Activated CD4-positive, alpha-beta T cell treated with anti-CD3 and anti-CD28 coated beads, Interleukin-2, amount 10 ng/mL, durations not matched to agents 24 days and 14 days (primary cell): ENCODE measurements at places on chromosomes 3 and 15. TPM values are rescaled to one million over a fixed set of nuclear protein-coding genes. Genes with fewer than 3 reads are reported as not detected.

The QARS1 gene
- 188 and 192 TPM in 2 replicates for total RNA-seq

- no peak for DNase-seq
Observed at GRCh38 chr3:78497021-78497420, 1270.8 kb downstream of the ROBO1 start.

DNA sequence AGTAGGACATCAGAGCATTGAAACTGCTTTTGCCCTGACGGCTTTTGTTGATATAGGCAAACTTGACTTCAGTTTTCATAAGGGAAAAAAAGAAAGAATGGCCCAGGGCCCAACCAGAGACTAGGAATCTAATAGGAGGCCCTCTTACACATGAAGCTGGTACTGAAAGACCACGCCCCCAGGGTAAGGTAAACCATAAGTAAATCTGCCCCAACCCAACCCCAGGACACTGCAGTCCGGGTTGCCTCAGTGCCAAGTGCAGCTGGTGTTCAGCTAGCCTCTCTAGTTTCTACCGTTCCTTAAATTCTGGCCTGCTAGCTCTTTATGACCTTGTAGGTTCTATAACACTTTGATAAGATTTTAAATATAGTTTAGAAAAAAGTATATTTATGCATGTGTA, 136.7 kb downstream of the AQP9 start:
- no peak for DNase-seq

The TMEM266 gene
- total RNA-seq, result not detected in 2 replicates

The CKMT1B gene
- 0.66 and 0.77 TPM in 2 replicates for total RNA-seq

The LNP1 gene
- 2.1 and 2.6 TPM in 2 replicates for total RNA-seq

DNA sequence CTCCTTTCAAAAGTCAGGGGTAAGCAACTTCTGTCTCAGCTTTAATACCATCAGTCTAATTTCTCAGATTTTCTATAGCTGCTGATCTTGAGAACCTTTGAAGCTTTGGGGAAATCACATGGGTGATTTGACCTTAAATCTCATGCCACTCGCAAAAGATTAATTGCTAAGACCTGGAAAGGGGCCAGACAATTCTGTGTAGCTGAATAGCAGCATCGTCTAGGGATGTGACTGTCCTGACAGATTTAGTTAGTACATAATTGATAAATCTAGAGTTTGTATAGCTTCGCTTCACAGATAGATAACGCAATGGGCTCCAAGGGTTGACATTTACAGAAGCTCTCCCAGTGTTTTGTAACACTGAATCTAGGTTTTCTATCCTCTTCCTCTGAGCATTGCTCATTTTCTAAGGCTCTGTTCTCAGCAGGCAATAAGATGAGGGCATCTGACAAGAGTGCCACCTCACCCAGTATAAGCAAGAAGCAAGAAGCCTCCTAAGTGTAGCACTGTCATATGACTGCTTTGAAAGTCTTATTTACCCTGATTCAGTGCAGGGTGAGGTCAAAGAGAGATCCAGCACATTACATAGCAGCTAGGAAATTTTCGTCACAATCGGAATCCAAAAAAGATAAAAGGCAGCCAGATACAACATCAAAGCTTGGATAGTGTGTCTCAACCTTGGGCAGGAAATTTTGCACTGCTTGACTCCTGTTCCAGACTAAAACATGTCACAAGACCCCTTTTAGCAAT, 47.7 kb upstream of the DUT start:
- DNase-seq, result no peak

- DNase-seq, result no peak
Observed at GRCh38 chr15:98120561-98120960, 160.1 kb downstream of the ARRDC4 start.

The RBP2 gene
- not detected in 2 replicates for total RNA-seq

The DIPK2A gene
- total RNA-seq, result 18.0 and 18.3 TPM in 2 replicates

The PLXND1 gene
- 1.6 and 1.7 TPM in 2 replicates for total RNA-seq

The ZNF80 gene
- total RNA-seq, result 0.19 and 0.21 TPM in 2 replicates

The HTR3E gene
- total RNA-seq, result not detected in 2 replicates

GRCh38 chr3:173501931-173502489, 104.5 kb downstream of the NLGN1 start:
- DNase-seq, result no peak

GRCh38 chr3:112721231-112721630, 80.3 kb upstream of the CCDC80 start:
- no peak for DNase-seq
